ENCODE measurements at places on chromosomes 4 and X.

- no peak for DNase-seq
These were observed 125.4 kb upstream of the ZCCHC13 start for GRCh38 chrX:74178536-74178935.

- DNase-seq = no peak
These were observed 33.3 kb upstream of the ARSJ start for GRCh38 chr4:114012749-114013148.

DNA sequence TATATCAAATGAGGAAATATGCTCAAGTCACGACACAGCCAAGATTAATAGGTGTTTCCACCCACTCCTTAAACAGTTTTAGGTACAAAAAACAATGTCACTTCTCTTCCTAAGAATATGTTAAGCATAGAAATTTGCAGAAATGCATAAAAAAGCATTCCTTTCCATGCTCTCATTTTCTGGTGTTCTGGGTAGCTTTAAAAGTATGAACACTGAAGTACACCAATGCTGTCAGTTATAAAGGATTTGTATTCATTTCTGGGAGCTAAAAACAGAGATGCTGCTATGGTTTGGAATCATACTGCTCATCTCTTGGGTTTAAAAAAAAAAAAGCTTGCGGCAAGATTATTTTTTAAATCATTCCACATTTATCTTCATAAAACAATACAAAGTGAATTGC lies 20.8 kb downstream of the SH3RF1 start:
- DNase-seq = no peak

GRCh38 chr4:25198713-25199112 lies 35.1 kb upstream of the PI4K2B start:
- no peak for DNase-seq

DNA sequence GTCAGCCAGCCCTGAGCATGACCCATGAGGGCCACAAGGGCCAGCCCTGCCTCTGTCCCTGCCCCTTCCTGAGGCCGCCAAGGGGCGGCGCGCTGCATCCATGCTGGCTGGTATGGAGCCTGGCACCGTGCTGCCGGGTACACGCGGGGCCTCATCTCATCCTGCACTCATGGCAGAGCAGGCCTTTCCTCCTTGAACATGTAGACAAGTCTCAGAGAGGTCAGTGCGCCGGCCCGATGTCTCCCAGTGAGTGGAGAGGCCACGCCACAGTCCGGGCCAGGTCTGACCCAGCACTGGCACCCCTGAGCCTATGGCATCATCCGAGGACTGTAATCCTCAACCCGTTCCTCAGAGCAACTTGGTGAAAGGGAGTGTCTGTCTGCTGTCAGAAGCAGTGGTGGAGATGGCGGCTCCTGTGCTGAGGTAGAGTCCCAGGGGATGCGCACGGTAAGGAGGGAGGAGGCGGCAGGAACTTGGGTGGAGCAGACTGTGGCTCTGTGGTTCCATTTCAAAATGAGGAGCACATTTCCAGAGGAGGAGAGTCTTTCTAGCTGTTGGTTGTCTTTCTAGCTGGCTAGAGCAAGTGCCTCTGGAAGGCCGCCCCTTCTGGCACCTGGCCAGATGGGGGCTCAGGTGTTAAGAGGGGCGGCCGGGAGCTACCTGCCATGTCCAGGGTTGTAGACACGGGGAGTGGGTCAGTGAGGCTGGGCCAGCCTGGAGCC lies 32.8 kb downstream of the TRMT44 start:
- DNase-seq = peak; percentile 73

GRCh38 chrX:42109428-42109827 lies 186.1 kb upstream of the CASK start:
- no peak for DNase-seq

- no peak for DNase-seq
These were observed 54.1 kb downstream of the APBB2 start for GRCh38 chr4:41160012-41160789.

Measured in ascending aorta (tissue), 2 donors.